ENCODE measurements at places on chromosomes 7 and 10. TPM values are rescaled to one million over a fixed set of nuclear protein-coding genes. Genes with fewer than 3 reads are reported as not detected.

The RNF148 gene
- total RNA-seq: not detected

The C10orf143 gene
- total RNA-seq: 2.6 TPM

The ARHGAP12 gene
- 16.5 TPM for total RNA-seq

DNA sequence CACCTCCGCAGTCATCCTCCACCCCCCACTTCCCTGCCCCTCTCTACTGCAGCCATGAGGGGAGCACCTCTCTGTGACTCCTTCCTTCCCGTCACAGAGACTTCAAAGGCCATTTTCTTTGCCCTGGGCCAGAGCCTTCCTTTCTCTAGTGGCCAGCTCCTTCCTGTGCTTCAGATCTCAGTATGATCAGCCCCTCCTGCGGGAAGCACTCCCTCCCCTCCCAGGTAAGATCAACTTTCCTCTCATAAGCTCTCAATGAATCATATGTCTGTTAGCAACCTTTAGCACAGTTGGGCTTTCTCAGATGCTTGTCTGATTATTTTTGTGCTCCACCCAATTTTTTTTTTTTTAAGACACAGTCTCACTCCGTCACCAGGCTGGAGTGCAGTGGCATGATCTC is 241.0 kb upstream of the PRSS1 start:
- no peak overlapping the region for H3K27ac ChIP-seq
- peaks cover 60% of the 10 kb centered on the region for H3K27me3 ChIP-seq
- no peaks in the 10 kb centered on the region for H3K36me3 ChIP-seq

GRCh38 chr7:46881507-46882127 is 700.3 kb downstream of the TNS3 start:
- DNase-seq: no peak
- no peaks in the 10 kb centered on the region for H3K36me3 ChIP-seq
- no peaks in the 10 kb centered on the region for H3K27me3 ChIP-seq
- H3K27ac ChIP-seq: no peak overlapping the region
- H3K4me1 ChIP-seq: peaks cover 3% of the 10 kb centered on the region

DNA sequence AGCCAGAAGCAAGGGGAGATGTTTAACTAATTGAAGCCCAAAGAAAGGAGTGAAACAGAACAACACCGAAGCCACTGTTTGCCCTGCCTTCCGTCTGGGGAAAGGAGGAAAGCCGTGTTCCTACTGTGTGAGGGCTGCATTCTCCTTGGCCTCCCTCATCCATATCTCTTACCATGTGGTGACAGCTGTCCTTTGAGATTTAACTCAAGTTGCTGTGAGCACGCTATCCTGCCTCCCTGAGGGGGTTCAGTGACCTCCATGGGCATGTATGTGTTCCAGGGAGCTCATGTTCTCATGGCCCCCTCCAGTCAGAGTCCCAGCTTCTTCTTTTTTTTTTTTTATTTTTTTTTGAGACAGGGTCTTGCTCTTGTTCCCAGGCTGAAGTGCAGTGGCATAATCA is 26.2 kb upstream of the CRHR2 start:
- peak overlapping the region; percentile 69 for H3K27ac ChIP-seq
- no peaks in the 10 kb centered on the region for H3K36me3 ChIP-seq
- DNase-seq: no peak
- H3K4me1 ChIP-seq: peaks cover 10% of the 10 kb centered on the region
- peaks cover 27% of the 10 kb centered on the region for H3K27me3 ChIP-seq

- no peak overlapping the region for H3K27ac ChIP-seq
- H3K4me1 ChIP-seq: peaks cover 16% of the 10 kb centered on the region
- peaks cover 4% of the 10 kb centered on the region for H3K36me3 ChIP-seq
- no peak overlapping the region for H3K4me3 ChIP-seq
- no peaks in the 10 kb centered on the region for H3K27me3 ChIP-seq
- no peak for DNase-seq
Observed at GRCh38 chr7:112882511-112882910, 92.3 kb upstream of the TMEM168 start.
